ENCODE measurements at places on chromosomes 13 and 19.

DNA sequence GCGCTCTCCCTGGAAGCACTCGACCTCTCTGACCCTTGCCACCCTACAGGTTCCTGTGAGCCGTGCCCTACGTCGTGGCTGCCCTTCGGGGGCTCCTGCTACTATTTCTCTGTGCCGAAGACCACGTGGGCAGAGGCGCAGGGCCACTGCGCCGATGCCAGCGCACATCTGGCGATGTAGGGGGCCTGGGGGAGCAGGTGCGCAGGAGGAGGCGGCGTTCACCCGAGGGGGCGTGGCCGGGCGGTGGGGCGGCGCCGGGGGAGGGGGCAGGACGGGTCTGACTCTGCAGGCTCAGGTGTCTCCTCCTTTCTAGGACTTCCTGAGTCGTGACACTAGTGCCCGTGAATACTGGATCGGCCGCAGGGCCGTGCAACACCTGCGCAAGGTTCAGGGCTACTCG, 26.4 kb downstream of the CLEC4M start:
- no peak for DNase-seq

GRCh38 chr13:98103531-98103930, 39.4 kb upstream of the FARP1 start:
- DNase-seq = no peak

DNA sequence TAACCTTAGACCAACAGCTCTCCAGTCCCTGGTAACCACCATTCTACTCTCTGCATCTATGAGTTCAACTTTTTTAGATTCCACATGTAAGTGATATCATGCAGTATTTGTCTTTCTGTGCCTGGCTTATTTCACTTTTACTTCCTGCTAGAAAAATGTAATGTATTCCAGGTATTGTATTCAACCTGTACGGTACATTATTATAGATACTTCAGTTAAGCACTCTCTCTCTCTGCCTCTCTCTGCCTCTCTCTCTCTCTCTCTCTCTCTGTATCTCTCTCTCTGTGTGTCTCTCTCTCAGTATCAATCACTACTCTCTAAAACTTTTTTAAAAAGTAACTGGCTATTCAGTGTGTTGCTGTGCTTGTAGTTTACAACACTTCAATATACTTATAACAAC, 8.4 kb downstream of the DACH1 start:
- no peak for DNase-seq

GRCh38 chr13:96285729-96286128, 195.8 kb downstream of the HS6ST3 start:
- no peak for DNase-seq

DNA sequence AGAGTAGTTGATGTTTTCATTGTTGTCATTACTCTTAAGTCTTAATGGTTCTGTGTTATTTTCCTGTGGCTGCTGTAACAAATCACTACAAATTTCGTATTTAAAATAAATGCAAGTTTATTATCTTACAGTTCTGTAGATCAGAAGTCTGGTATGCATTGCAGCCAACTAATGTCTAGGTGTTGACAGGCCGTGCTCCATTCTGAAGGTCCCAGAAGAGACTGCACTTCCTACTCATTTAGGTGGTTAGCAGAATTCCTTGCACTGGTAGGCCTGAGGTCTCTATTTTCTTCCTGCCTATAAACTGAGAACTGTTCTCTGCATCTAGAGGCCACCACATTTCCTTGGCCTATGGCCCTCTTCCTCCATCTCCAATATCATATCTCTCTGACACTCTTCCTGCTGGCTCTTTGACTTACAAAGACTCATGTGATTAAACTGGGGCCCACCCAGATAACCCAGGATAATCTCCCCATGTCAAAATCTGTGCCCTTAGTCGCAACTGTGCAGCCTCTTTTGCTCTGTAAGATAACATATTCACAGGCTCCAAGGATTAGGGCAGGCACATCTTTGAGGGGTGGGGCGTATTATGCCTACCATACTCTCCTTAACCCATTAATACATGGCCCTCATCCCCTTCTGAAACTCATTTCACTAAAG, 468.4 kb downstream of the FOXO1 start:
- no peak for DNase-seq

- no peak for DNase-seq
Measured at GRCh38 chr19:41515015-41515652, 60.8 kb upstream of the CEACAM21 start.

DNA sequence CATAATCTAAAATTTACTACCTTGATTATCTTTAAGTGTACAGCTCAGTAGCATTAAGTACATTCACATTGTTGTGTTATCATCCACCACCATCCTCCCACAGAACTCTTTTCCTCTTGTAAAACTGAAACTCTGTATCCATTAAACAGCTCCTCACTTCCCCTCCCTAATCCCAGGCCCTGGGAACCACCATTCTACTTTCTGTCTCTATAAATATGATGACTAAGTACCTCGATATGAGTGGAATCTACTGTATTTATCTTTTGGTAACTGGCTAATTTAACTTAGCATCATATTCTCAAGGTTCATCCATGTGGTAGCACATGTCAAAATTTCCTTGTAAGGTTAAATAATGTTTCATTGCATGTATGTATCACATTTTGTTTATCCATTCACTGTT, 49.0 kb upstream of the POMP start:
- no peak for DNase-seq

All from activated CD4-positive, CD25-positive, alpha-beta regulatory T cell treated with anti-CD3 and anti-CD28 coated beads, Interleukin-2, amount 50 U/mL, for 16 hours (primary cell).